ENCODE measurements at places on chromosomes 7 and 10. TPM values are rescaled to one million over a fixed set of nuclear protein-coding genes. Genes with fewer than 3 reads are reported as not detected.

Gene CHST12
- polyA plus RNA-seq, result 13.0 TPM

Gene SH3PXD2A
- polyA plus RNA-seq, result 29.3 TPM

- DNase-seq, result no peak
These were observed 198.2 kb downstream of the FANK1 start for GRCh38 chr10:126094537-126094936.

GRCh38 chr10:16583382-16583781, 61.7 kb upstream of the C1QL3 start:
- no peak for DNase-seq

DNA sequence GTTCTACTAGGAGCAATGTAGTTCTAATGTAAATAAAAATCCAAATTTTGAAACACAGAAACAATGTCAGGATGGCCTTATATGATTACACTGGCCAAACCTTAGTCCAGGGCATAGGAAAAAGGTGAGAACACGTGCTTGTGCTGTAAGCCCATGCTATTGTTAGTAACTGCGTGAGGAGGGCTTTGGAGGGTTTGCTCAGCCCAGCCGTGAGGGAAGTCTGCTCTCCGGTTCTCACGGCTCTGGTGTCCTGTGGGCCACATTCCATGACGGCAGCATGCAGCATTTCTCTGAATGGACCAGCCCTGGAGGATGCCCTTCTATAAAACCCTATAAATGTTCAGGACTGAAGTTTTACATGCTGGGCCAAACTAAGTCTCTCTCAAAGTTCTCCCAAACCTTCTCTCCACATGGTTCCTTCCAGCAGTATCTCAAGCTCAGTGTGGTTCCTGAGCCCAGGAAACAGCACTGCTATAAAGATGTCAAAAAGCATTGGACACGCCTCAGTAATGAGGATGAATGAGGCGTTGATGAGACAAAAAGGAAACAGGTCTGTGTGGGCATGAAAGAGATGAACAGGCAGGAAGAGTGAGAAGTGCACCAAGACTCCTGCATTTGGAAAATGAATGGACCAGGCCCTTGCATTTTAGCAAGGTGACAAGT, 174.8 kb upstream of the CDCA7L start:
- DNase-seq, result no peak

GRCh38 chr10:20858292-20859124, 38.6 kb downstream of the NEBL start:
- DNase-seq, result peak; percentile 27

DNA sequence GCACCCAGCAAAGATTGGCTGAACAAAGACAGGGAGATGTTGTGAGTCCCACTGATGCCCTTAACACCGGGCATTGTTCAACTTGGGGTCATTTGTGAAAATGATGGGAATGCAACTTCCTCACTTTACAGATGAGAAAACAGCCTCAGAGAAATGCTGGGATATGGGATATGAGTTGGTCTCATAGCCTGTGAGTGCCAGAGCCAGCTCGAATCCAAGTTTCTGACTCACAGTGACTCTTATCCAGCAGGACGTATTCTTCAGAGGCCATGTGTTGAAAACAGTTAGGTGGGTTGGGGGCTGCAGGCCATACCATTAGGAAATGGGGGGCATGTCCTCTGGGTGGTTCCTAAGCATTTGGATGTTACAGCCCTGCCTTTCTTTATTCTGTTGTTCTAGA, 45.2 kb downstream of the KIAA1217 start:
- no peak for DNase-seq

DNA sequence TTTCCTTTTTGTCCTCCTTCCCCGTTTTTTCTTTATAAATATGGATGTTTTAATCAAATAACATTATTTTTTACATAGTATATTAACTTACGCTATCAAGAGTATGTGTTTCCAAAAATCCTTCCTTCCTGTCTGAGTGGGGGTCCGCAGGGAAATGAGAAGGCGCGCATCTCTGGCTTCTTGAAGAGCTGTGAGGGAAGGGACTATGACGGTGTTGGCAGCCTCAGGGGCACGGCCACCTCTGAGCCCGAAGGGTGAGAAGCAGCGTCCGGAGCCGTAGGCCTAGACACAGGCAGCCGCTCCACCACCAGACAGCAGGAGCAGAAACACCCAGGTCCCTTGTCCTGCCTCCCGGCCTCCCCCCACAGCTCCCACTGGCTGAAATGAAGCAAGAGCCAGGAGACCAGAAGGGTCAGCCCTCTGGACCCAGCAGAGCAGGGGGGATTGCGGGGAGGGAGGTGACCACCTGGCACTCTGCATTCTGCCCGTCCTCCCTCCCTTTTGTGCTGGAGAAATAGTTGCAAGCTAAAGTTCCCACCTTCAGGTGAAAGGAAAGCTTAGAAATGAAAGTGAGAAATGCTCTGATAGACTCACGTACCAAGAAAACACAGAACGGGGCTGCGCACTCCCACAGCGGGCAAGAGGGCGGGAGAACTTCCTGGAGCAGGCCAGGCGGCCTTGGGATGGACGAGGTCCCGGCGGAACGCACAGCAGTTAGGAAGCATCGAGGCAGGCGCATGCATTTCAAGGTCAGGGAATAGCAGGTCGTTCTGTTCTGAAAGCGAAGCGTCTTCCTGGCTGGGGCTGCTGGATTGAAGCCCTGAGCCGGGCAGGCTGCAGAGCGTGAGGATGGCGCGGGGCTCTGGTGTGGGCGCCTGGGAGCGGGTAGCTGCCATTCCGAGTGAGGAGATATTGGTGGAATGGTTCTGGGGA, 105.5 kb downstream of the GALNT11 start:
- no peak for DNase-seq

DNA sequence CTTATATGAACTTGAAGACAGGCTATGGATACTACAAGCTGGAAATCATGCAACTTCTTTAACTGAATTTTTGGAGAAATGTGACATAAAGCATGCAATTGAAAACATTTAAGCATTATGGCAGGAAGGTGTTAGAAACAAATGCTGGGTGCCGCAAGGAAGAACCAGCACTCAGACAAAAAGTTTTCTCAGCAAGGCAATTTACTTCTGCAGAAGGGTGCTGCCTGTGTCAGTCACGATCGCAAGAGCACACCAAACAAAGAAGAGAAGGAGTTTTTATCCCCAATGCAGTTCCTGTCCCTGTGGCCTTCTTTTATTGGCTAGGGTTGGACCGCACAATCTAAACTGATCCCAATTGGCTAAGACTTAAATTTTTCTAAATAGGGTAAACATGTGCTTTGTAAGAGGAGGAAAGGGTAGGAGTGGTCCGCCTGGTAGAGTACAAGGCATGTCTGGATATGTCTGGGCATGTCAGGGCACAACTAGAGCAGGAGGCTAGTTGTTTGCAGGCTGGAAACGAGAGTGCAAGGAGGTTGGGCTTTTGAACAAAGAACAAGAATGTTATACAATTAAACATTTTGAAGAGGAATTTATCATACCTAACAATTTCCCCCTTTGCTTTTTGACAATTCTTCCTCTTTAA, 109.6 kb upstream of the FAM3C start:
- no peak for DNase-seq
